ENCODE measurements at places on chromosomes 13 and 19.

DNA sequence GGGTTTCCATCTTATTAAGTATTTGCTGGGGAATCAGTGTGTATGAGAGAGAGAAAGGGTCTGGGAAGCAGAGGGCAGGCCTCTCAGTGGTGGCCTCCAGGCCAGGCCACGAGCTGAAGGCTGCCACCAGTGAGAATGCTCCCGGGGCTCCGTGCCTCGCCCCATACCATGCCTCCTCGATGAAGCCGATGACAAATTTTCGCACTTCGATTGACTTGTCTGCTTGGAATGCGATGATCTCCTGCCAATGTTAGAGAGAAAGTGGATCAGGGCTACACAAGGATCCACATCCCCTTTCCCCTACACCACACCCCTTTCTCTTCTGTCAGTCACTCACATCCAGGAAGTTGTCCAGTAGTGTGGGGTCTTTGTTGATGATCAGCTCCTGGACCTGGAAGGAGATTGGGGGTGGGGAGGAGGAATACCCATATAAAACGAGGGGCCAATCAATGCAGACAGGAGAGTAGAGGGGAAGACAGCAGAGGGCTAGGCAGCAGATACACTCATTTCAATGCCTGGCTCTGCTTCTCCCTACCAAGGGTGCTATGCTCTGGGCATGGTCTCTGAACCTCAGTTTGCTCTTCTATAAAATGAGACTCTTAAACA, 10.7 kb downstream of the SYMPK start:
- DNase-seq, result no peak

- DNase-seq, result no peak
Observed at GRCh38 chr13:35470671-35471661, 5.5 kb downstream of the MAB21L1 start.

DNA sequence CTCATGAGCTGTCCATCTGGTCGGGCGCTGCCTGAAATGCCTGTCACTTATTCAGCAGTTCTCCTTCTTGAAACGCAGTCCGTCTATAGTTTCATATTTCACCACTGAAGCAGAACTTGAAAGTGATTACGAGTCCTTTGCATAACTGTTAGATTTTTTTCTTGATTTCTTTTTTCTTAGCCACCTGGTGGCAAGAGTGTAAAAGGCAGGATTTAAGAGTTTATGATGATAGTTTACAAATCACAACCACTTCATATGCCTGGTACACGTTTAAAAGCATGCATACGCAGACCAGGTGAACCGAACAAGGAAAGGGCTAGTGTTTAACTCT, 45.8 kb downstream of the GGACT start:
- peak; percentile 23 for DNase-seq

- no peak for DNase-seq
Observed at GRCh38 chr19:31528261-31528660, 179.0 kb upstream of the TSHZ3 start.

GRCh38 chr19:2096034-2096479, at the start of gene MOB3A:
MOB3A (minus strand) TSS chr19:2096326; CDS start chr19:2078560, 17,766 bp downstream.
- no peak for DNase-seq

DNA sequence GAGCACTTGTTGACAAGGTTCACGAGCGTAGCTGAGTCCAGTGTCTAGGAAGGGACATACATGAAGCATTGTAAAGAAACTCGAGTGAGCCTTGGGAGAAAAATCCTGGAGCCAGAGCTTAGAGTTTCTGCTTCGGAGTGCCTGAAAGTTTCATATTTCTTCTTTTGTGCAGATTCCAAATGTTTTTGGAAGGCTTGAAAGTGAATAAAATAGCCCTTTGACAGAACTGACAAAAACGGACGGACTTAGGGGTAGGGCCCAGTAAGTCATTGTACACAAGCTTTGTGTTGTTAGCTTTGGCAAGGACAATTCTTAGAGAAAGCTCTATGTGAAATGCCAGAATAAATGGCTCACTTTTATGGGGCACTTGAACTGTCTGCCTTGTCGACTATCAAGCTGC, 2.8 kb downstream of the RNF113B start:
- no peak for DNase-seq

GRCh38 chr19:48549380-48549779, 2.6 kb upstream of the SULT2B1 start:
- no peak for DNase-seq

DNA sequence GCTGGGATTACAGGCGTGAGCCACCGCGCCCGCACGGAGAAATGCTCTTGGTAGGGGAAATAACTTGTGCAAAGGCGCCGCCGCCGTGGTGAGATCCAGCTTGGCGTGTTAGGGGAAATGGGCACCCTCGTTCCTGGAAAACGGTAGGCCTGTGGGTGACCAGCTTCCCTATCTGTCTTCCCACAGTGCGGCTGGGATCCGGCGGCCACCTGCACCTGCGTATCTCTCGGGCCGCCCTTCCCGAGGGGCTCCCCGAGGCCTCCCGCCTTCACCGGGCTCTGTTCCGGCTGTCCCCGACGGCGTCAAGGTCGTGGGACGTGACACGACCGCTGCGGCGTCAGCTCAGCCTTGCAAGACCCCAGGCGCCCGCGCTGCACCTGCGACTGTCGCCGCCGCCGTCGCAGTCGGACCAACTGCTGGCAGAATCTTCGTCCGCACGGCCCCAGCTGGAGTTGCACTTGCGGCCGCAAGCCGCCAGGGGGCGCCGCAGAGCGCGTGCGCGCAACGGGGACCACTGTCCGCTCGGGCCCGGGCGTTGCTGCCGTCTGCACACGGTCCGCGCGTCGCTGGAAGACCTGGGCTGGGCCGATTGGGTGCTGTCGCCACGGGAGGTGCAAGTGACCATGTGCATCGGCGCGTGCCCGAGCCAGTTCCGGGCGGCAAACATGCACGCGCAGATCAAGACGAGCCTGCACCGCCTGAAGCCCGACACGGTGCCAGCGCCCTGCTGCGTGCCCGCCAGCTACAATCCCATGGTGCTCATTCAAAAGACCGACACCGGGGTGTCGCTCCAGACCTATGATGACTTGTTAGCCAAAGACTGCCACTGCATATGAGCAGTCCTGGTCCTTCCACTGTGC, 2.4 kb downstream of the GDF15 start:
- DNase-seq, result peak; percentile 94

- DNase-seq, result no peak
Observed at GRCh38 chr19:53092723-53093122, 10.5 kb downstream of the ZNF160 start.

GRCh38 chr13:110436276-110436675, 125.2 kb downstream of the RAB20 start:
- DNase-seq, result no peak

DNA sequence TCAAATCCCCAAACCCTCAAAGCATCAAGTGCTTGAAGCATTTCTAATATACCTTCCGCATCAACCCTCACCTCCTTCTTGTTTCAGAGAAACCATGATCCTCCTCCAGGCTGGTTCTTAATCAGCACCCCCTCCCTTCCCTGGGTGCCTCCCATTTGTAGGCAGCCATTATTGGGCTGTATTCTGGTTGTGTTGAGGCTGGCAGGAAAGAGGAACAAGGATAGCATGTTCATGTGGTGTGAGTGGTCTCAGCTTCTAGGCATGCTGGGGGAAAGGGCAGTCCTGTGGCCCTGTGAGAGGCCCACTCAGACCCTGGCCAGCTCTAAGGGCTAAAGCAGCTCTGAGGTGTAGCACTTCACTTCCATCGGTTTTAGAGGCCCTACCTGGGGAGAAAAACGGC, 18.9 kb upstream of the TRIM13 start:
- no peak for DNase-seq

DNA sequence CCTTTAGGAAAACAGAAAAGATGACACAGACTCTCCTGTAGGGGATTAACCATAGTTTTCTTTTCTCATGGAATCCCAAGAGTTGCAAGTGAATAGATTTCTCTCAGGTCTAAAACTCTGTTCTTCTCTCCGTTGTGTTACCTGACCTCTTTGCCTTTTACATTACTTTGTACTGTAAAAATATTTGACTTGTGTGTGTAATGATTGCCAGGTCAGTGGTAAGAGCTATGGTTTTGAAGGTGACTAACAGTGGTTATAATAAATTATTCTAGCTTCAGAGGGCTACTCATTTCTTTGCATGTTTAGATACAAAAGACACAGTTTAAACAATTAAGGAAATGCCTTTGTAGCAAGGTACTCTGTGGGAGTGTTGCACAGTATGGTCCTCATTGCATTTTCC, 23.0 kb upstream of the PSG2 start:
- DNase-seq, result no peak

- no peak for DNase-seq
Observed at GRCh38 chr19:51799774-51800472, 5.0 kb downstream of the FPR3 start.

DNA sequence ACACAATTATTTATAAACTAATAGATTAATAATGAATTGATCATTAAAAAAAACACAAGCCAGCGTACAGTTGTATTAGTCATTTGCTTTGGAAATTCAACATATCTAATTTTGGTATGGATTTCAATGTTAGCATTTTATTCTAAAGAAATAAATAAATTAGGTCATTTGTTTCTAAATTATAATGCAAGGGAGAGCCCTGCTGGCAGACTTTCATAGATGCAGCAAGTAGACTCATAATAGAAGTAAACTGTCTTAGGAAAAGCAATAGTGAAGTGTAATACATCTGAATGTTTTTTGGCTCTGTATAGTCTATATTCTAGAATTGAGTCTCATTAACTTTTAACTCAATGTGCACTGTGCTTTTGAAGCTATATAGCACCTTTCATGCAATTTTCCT, 982.4 kb upstream of the MIR17HG start:
- DNase-seq, result no peak

- peak; percentile 63 for DNase-seq
Observed at GRCh38 chr19:18895038-18895823, 727 bp downstream of the CERS1 start.

DNA sequence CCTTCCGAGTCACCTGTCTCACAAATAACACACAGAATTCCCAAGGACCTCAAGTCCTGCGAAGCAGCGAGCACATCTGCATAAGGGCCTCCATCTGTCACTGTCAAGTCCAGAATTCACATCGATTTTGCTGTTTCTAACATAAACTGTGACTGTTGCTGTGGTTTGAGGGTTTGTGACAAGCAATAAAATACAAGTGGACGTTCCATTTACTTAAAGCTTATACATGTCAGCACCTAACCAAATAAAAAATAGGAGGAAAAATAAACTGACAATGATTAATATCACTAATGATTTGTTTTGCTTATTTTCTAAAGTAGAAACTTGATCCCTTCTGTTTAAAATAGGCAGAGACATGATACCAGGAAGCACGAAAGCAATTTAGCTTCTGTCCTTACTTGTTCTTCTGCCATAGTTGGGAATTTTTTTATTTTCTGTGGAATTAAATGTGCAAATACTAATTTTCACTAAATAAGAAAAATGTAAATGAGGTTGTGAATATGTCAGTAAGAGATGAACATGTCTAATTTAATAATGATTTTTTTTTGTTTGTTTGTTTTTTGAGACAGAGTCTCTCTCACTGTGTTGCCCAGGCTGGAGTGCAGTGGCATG, 279.1 kb downstream of the FGF9 start:
- DNase-seq, result peak; percentile 56

DNA sequence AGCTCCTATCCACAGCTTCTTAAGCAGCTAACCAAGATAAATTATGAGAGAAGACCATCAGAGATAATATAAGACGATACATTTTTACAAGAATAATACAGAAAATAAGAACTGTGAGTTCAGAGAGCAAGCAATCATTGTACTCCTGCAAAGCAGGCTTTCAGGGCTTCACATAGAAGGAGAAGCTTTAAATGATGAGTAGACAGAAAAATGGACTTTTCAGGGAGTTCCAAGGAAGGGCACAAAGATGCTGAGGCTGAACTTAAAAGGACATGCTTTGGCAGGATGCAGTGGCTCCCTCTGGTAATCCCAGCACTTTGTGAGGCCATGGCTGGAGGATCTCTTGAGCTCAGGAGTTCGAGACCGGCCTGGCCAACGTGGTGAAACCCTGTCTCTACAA, 159.5 kb downstream of the POU4F1 start:
- DNase-seq, result no peak

GRCh38 chr13:46480131-46480530, 72.8 kb upstream of the LRCH1 start:
- DNase-seq, result no peak

GRCh38 chr13:31625115-31625514, 114.2 kb upstream of the RXFP2 start:
- DNase-seq, result no peak

DNA sequence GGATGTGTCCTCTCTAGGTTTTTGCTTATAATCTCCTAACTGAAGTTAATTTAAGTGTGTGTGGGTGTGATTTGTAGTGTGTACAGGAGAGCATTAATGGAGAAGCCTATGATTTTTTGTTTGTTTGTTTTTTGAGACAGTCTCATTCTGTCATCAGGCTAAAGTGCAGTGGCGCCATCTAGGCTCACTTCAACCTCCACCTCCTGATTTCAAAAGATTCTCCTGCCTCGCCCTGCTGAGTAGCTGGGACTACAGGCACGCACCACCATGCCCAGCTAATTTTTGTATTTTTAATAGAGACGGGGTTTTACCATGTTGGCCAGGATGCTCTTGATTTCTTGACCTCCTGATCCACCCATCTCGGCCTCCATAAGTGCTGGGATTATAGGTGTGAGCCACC, 20.6 kb downstream of the ZNF701 start:
- no peak for DNase-seq

- no peak for DNase-seq
Observed at GRCh38 chr19:13633522-13633922, 127.2 kb upstream of the CACNA1A start.

- no peak for DNase-seq
Observed at GRCh38 chr13:43258771-43259170, 235.4 kb downstream of the DNAJC15 start.

DNA sequence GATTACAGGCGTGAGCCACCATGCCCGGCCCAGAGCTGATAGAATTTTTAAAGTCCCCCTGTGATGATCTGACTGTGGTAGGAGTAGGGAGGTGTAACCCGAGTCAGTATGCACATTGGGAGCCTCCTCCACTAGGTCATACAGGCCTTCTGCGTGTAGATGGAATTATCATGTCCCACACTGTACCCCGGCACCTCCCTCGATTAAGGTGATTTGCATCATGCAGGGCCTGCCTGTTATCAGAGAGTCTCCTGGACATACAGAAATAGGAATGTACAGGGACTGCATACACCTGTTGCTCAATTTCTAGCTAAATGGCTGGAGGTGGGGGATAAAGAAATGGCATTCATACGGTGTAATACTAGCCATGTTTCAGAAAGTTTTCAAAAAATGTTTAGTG, 922 bp upstream of the ERVK3-1 start:
- DNase-seq, result no peak

DNA sequence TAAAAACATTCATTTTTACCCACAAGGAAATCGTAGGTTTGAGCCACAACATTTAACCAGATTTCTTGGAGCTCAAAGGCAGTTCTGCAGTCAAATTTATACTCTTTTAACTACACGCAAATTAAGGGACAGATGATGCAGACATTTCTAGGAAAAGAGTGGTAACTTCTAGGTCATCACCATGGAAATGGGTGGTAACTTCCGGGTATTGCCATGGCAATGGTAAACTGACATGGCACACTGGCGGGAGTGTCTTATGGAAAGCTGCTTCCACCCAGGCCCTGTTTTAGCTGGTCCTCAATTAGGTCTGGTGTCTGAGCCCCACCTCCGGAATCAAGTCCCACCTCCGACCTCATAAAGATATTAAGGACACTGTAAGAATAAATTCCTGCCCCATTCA, 10.4 kb upstream of the LYPD5 start:
- DNase-seq, result no peak

GRCh38 chr19:45103156-45103507, 10.2 kb downstream of the PPP1R37 start:
- DNase-seq, result no peak
